ENCODE measurements at places on chromosomes 11 and 22.

DNA sequence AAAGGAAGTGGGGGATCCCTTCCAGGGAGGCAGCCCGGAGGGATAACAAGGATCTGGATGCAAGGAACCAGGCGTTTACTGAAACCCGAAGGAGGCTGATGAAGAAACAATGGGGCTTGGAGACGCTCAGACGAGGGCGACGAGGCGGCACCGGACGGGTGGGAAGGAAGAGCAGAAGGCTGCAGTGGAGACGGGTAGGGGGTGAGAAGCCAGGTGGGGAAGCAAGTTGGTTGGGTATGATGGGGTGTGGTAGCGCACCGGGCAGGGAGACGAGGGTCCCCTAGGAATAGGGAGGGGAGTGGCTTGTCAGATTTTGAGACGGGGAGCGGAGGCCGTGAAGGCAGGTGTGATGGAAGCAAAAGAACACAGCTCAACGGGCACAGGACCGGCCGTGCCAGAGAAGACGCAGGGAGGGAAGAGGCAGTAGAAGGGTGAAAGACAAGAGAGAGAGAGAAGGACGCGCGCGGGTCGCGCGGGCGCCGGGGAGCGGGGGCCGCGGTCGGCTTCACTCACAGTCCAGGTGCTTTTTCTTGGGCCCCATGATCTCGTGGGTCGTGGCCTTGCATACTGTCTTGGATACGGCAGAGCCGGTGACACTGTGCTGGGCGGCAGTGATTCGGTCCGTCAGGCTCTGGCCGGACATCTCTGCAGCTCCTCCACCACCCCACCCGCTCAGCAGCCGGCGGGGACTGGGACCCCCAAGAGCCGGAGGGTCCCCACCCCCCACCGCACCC is 579 bp downstream of the PICALM start:
- DNase-seq = peak; percentile 11

DNA sequence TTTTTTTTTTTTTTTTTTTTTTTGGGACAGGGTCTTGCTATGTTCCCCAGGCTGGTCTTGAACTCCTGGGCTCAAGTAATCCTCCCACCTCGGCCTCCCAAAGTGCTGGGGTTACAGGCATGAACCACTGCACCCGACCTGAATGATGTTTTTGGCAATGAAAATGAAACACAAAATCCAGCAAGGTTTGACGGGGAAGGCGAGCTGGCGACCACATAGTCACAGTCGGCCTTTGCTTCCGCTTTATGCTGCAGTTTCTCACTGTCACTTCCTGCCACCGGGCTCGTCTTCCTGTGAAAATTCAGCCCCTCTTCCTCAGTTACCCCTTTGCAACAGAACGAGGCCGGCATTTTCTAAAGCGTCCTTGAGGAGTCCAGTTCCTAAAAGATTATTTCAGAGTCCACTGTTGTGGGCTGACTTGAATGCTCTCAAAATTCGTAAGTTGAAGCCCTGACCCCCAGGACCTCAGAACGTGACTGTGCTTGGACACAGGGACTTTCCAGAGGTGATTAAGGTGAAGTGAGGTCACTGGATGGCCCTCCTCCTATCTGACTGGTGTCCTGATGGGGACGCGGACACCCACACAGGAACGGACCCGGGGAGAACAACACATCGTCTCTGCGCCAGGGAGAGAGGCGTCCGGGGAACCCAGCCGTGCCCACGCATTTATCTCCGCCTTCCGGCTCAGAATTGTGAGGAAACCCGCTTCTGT is 2.9 kb upstream of the BID start:
- DNase-seq = peak; percentile 52

DNA sequence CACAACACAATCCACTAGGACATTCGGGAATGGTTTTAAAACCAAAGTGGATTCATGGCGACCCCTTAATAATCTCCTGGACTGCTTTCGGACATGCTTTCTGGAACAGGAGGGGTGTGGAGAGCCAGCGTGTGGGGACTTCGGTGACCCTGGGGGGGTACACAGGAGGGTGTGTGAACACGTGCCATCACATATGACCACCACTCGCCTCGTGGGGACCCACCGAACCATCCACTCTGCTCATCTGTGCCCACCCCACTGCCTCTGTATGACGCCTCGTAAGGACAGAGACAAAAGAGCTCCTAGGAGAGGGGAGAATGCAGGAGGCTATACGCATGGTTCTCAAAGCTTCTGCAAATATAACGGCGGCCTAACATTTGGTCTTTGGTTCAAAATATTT is 8.9 kb downstream of the LTO1 start:
- no peak for DNase-seq

GRCh38 chr22:37186228-37186996 is 1.6 kb downstream of the C1QTNF6 start:
- DNase-seq = no peak

DNA sequence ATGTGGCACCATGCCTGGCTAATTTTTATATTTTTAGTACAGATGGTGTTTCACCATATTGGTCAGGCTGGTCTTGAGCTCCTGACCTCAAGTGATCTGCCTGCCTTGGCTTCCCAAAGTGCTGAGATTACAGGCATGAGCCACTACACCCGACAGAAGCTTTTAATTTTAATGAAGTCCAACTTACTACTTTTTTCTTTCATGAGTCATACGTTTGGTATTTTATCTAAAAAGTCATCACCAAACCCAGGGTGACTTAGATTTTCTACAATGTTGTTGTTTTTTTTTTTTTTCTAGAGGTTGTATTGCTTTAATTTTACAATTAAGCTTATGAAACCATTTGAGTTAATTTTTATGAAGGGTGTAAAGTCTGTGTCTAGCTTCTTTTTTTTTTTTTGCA is 34.9 kb downstream of the JRKL start:
- DNase-seq = no peak

DNA sequence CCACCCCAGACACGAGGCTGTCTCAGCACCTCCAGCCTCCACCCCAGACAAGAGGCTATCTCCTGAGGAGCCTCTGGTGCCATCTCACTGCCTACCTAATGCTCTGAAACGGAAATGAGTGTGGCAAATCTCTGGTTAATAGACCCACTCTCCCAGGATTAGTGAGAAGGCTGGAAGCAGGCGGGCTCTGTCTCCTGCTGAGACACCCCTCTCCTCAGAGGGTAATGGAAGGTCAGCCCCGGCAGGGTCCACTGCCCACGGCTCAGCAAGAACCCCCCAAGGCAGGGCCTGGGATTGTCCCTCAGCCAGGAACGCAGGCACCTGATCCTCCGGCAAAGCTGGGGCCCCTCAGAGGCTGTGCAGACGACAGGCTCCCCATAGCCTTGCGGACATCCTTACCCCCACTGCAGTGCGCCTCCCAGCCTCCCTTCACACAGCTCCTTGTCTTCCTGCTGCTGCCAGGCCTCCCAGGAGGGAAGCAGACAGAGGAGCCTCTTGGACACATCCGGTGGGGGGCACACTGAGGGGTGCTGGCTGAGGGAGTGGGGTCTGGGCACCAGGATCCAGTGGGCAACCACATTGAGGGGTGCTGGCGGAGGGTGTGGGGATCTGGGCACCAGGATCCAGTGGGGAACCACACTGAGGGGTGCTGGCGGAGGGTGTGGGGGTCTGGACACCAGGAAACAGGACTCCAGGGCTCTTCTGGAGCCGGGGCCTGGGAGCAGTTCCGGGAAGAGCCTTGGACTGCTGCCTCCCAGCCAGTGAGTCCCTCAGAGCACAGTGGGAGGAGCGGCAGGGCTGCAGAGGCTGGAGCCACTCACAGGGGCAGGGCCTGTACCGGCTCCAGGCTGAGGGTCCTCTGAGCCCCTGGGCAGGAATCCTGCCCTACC is 13.1 kb downstream of the CHID1 start:
- DNase-seq = no peak

- DNase-seq = no peak
Observed at GRCh38 chr11:72232260-72233055, 7.9 kb downstream of the INPPL1 start.

GRCh38 chr11:72409458-72409857 is 24.9 kb downstream of the CLPB start:
- DNase-seq = no peak

- no peak for DNase-seq
Observed at GRCh38 chr22:39723463-39723862, 152.9 kb downstream of the CACNA1I start.

DNA sequence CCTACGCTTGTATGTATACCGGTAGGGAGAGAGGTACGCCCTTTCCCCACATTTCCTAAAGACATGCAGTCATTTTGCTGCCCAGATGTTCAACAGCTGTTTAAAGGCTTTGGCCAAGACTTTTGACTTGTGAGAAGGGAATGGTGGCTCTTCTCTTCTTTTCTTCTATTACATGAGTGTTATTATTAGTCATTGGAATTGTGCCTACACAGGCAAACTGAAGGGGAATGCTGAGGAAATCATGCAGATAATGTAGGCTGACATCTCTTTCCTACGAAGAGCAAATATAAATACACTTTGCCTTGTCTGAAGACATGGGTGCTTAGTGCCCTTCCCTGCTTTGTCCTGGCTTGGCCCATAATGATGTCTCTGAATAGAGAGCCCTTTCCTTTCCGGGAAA is 194.3 kb upstream of the NARS2 start:
- DNase-seq = no peak

DNA sequence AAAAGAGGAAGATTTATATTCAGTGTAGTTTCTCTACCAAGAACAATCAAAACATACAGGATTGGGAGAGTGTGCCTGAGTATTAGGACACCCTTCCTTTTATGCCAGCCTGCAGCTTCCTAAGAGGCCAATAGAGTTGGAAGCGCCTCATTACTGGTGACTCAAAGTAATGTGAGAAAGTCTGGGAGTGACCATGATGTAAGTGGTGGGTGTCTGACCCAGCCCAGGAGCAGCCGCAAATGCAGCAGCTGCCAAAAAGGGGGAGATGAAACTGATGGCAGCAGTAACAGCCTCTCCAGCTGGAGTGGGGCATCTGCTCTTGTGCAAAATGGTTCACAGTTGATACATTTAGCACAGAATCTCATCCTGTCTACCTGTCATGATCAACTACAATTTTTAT is 62.0 kb downstream of the ZNF280B start:
- DNase-seq = no peak

DNA sequence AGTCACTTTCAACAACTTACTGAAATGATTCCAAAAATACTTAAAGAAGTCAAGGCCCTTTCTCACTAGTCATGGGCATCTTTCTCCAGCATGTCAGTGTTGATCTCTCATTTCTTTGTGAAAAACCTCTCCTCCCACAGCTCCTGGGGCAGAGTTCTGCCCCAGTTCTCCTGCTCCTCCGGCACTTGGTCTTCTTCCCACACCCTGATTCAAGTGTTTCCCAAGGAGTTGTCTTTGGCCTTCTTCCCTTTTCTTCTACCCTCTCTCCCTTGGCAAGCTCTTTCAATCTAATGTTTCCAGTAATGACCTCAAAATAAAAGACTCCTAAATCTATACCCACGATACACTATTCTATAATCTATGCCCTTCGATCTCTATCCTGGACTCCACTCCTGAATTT is 42.1 kb upstream of the CCDC34 start:
- no peak for DNase-seq

DNA sequence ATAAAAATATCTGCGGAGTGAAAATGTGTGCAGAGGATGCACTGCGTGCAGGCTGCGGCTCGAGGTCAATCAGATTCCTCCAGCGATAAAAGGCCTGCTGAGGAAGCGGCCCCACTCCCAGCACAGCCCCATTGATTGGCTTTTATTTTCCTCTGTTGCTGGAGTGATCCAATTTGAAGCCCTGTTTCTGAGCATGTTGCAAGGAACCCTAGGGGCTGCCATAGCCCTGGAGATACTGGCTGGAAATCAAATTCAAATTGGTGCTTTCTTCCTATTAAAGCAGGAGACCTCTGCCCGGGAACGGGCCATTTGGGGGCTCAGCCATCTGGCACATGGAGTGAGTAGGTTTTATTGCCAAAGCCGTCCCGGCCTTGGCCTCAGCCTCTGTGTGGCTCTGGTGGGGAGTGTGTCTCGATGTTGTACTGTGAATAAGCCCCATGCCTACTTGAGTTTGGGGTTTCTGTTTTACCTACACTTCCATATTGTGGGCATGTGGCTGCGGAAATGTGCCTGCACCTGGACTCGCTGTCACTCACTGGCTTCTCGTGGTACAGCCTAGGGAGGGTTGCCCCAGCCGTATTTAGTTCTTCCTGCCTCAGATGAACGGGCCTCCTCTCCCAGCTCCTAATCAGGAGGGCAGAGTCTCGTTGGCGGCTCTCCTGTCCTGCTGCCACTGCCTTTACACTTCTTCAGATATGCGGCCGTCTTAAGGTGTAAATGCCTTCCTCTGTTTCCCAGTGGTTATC is 25.6 kb downstream of the PARVB start:
- no peak for DNase-seq

DNA sequence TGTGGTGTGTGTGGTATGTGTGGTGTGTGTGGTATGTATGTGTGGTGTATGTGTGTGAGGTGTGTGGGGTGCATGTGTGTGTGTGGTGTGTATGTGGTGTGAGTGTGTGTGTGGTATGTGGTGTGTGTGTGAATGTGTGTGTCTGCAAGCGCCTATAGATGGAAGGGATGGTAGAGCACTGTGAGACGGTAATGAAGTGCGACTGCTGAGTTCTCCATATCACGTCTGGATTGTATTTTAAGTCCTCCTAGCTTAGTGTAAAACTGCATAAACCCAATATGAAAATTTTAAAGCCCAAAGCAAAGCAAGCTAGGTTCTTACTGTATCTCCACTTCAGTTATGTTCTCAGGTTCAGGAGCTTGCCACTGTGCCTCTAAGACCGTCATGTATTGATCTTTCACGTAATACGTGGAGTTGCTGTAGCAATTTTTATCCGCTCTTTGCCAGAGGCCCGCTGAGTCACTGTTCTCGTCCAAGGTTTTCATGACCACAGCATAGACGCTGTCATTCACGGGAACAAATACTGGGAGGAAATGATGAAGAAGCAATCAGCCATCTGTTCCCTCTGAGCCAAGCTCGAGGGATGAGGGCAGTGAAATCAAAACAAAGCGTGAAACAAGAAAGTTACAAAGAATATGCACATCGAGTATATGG is 5.5 kb downstream of the PLET1 start:
- DNase-seq = no peak

DNA sequence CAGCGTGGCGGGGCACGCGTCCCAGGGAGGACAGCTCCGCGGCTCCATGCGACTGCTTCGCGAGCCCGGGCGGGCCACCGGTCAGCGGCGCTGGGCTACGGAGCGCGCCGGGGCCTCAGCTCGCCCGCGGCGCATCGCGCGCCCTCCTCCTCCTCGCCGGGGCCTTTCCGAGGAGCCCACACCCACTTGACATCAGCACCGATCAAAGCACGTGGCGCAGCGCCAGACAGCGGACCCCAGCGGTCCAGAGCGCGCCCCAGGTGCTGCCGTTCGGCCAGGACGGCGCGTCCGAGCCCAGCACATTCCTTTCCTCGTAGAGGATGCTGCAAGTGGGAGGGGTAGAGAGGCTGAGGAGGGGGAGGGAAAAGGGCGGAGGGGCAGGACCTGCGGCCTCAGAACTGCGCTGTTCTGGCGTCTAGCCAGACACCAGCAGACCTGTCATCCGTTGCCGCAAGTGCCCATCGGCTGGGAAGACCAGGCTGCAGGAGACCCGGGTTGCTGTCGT is 88.6 kb downstream of the PLEKHA7 start:
- no peak for DNase-seq

DNA sequence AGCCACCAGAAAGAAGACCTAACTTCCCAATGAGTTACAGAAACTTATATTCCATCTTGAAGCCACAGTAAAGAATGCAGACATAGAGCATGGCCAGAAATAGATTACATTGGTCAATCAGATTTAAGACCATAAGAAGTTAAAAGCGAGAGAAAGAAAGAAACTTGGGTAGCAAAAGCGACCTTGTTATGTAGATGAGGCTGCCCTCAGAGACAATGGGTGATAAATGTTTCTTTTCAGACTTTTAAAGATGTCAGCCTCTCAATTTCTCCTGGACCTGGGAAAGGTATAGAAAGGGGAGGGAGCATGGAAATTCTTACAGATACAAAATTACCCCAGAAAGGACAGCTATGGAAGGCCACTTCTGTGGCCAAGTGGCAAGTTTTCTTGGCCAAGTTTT is 732.6 kb upstream of the LUZP2 start:
- no peak for DNase-seq

Data from activated T-cell treated with anti-CD3 and anti-CD28 coated beads, Interleukin-2, amount 50 U/mL, for 4 hours (primary cell).